Fibroblast of skin of abdomen (primary cell): ENCODE measurements at places on chromosomes 2 and 18.

DNA sequence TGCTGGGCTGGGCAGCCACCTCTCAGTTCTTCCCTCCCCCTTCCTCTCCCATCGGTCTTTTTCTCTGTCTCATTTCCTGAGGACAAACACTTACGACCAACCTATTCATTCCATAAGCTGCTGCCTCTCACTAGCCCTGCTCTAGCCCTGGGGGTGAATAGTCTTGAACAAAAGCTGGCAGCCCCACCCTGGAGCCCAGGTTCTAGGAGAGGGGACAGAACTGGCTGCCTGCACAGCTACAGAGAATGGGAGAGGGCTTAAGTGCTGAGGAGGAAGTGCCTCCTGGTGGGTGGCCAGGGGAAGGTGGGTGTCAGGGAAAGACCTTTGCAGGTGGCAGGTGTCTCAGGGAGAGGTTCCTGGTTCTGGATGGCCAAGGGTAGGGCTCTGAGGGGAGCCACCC lies 22.8 kb downstream of the ANO7 start:
- DNase-seq: no peak

DNA sequence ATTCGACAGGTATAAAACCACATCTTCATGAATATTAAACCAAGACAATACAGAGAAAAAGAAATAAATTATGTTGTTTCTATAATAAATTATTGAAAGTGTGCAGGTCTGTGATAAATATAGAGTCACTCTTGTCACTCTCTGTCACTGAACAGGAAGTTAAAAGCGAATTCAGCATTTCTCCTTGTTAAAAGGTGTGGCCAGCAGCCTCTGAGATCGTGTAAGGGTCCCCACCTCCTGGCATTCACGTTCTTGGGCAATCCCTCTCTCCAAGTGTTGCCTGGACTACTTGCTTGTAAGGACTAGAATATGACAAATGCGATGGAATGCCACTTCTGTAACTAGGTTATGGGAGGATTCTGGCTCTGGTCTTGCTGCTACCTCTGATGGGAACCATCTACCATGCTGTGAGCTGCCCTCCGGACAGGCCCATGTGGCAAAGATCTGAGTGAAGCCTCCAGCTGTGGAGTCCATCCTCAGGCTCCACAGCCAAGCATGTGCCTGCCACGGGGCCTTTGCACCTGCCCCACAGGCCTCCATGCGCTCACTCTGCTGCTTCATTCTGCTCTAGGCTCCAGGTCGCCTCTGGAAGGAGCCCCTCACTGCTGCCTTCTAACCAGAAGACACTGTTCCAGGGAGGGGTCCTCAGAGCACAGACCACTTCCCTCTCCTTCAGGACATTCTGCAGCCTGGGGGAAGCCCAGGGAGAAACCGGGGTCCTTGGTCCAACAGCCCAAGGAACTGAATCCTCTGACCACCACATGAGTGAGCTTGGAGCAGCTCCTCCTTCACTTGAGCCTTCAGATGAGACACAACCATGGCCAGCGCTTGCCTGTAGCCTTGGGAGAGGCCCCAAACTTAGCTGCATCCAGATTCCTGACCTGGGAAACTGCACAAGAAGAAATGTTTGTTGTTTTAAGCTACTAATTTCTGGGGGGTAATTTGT lies 202.9 kb upstream of the HDAC4 start:
- no peak for DNase-seq

DNA sequence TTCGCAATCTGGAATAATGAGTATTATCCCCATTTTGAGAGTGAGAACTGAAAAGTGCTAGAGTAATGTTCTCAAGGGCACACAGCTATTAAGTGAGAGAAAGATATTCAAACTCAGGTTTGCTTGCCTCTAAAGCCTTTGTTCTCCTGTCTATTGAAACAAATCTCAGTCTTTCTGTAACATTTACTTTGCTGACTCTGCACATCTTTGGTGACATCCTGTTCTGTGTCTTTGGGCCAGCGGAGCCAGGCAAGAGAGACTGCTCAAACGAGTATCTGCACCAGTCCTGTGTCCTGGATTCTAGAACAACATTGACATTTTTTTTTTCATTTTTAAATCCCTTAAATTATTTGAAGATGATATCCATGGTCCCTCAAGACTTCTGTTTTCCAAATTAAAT lies 1539.2 kb upstream of the PIK3C3 start:
- DNase-seq: no peak

DNA sequence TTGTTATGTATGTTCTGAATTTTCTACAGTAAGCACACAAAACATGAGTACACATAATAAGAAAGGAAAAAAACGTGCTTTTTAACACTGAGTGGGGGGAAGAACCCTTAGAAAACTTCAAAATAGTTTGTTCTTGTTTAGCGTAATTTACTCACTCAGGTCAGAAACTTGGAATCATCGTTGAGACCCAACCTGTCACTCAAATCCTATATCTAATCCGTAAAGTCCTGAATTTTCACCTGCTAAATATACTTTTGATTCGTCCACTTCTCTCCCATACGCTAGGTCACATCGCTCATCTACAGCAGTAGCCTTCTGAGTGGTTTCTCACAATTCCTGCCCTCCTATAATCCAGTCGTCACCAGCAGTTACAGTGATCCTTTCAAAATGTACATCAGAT lies 767 bp downstream of the TPRKB start:
- no peak for DNase-seq

DNA sequence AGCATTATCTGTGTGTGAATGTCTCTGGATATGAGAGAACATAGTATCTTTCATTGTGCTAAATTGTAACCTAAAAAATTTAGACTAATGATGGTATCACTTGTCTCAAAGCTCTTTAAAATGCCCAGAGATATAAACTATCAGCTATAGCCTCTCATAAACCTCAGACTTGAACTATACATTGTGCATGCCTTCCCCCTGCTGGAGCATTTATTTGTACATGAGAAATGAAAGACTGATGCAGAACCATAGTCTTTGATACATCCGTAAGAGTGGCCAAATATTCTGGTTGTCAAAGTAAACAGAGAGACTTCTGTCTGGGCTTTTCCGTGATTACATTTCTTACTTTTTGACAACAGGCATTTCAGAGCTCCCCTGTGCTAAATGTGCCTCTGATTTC lies 71.9 kb upstream of the CCDC68 start:
- DNase-seq: no peak

DNA sequence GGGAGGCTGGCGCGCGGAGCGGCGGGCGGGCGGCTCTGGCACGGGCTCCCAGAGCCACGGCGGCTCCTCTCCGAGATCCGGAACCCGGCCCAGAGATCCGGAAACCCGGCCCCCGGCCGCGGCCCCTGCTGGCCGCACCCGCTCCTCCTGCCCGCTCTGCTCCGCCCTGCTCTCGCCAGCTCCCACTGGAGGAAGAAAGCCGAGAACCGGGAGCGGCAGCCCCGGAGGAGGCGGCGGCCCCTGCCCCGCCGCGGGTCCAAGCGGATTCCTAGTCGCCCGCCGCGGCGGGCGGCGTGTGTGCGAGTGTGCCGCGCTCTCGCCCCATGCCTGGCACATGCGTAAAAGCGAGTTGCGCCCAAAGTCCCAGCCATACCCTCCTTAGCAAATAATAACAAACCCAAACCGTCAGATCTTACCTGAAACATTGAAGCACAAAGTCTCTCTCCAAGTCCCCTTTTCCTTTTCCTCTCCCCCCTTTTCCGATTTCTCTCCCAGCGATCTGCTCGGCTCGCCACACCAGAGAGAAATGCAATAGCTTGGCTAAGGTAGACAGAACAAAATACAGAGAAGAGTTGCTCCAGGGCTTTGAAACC lies 108.7 kb upstream of the KCTD1 start:
- peak; percentile 63 for DNase-seq

- no peak for DNase-seq
Observed at GRCh38 chr2:174996622-174997021, 8.6 kb downstream of the CHN1 start.

- no peak for DNase-seq
Observed at GRCh38 chr2:4369826-4370419, 666.5 kb downstream of the DCDC2C start.

DNA sequence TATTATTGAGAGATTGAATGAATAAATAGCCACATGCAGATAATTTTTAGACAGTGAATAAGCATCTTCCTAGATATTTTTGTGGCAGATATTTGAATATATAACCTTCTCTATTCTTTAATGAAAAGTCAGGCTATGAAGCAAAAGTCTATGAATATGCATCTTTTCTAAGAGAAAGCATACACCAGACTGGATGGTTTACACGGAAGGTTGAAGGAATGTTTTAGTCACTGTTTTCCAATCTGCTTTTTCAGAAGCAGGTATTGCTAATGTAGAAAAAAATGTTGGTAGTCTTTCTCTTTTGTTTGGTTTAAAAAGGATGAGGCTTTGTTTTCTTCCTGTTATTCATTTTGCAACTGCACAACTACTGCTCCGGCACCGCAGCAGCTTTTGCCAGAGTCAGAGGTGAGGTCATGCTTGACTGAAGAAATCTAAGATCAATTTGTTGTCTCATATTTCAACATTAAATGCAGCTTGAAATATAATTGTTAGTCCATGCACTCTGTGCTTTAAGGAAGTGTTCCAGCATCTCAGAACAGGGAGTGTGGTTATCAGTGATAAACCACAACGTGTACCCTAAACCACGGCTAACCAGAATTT lies 1540.8 kb upstream of the PIK3C3 start:
- peak; percentile 22 for DNase-seq

GRCh38 chr2:223621901-223622300 lies 19.7 kb upstream of the SCG2 start:
- DNase-seq: no peak

DNA sequence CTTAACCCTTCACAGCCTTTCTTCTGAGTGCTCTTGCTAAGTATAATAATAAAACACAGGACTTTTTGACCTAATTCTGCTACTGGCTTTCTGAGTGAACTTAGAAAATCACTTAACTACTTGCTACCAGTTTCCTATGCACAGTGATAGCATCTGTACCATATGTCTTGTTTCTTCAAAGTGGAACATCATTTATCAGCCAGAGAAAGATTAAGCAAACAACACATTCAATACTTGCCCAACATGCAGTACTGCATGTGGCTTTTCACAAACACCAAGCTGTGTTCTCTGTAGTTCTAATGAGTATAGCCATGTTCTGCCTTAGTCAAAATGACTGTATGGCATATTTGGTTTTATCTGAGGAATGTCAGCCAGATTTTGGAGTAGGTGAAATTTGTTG lies 1286.6 kb upstream of the ZEB2 start:
- no peak for DNase-seq

DNA sequence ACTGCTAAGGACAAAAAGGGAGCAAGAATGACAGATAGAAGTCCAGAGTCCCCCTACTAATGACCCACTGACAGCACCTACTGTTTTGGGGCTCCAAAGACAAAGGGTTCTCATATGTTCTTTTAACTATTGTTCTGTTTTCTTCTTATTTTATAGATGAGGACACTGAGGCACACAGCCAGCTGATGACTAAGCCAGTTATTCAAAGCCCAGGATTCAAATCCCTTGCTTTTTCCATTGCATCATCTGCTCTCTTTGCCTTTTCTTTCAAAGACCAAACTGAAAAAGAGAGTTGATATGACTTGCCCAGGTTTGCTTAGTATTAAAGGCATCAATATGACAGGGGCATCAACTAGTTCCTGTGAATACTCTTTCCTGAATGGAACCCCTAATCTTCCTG lies 299.8 kb downstream of the LRATD1 start:
- no peak for DNase-seq

DNA sequence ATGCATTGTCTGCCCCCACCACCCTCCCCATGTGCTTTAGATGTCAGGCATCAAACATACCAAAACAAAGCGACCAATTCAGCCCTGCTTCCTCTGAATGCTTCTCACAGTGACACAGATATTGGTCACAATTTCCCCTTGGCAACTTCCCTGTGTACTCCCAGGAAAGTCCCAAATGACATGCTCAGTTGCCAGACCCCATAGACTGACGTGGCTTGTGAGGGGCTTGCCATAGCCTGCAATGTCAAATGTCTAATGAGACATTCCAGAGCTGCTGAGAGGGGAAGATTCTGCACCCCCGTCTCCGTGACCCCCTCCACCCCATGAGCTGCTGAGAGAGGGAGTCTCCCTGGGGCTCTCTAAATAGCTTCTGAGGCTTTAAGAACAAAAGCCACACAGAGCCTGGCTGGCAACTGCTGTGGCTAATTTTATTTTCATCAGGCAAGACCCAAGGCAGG lies 47.3 kb downstream of the RFTN2 start:
- DNase-seq: peak; percentile 27

DNA sequence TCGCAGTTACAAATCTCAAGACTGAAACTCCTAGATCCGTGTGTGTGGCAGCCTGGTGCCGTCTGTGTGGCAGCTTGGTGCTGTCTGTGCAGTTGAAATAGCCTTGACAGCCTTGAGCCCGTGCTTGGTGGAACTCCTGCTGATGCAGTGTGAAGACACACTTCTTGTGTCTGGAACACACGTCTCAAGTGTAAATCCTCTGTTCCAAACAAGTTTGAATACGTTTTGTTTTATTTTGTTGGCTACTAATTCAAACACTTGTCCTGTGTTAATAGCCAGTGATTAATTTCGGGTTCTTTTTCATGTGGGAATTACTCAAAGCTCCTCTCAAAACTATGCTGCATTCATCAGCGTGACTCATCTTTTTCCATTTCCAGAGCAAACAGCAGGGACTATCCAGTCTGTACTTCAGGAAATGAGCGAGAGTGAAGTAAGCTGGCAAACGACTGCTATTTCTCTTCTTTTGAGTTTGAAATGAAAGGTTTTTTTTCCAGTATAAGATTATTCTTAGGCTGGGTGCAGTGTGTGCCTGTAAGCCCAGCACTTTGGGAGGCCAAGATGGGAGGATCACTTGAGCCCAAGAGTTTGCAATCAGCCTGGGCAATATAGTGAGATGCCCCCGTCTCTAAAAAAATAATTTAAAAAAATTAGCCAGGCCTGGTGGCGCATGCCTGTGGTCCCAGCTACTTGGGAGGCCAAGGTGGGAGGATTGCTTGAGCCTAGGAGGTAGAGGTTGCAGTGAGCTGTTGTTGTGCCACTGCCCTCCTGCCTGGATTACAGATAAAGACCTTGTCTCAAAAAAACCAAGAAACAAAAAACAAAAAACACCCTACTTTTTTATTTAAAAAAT lies 152.9 kb downstream of the SPP2 start:
- DNase-seq: peak; percentile 96

DNA sequence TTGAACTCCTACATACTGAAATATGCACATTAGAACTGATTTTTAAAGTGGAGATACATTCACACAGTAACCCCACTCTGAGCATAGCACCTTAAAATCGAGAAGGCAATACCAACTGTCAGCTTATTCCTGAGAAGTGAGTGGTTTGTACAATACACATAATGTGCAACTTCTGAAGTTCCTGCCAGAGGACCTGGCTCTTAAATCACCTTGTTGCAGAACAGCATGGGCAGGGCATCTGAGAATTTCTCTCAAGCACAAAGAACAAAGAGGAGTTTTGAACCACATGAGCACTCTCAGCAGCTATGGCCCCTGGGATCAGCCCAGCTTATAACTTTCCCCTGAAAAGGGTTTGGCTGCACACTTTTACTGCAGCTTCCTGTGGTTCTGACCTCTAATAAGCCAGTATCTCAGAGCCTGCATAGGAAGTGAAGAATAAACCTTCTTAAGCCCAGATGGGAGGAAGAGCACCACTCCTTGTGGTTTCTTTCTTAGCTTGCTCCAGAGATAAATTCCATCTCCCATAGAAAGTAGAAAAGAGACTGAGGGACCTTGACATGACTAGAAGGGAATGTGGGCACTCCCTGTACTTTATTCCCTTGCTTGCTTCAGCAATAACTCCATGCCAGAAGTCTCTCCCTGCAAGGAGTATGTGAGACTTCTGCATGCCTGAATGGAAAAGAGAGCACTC lies 862.3 kb downstream of the SUCLG1 start:
- DNase-seq: peak; percentile 74
